ENCODE measurements at places on chromosomes 2 and 18.
A peak's percentile ranks its signal among the peaks of the same experiment; 100 is the strongest.

DNA sequence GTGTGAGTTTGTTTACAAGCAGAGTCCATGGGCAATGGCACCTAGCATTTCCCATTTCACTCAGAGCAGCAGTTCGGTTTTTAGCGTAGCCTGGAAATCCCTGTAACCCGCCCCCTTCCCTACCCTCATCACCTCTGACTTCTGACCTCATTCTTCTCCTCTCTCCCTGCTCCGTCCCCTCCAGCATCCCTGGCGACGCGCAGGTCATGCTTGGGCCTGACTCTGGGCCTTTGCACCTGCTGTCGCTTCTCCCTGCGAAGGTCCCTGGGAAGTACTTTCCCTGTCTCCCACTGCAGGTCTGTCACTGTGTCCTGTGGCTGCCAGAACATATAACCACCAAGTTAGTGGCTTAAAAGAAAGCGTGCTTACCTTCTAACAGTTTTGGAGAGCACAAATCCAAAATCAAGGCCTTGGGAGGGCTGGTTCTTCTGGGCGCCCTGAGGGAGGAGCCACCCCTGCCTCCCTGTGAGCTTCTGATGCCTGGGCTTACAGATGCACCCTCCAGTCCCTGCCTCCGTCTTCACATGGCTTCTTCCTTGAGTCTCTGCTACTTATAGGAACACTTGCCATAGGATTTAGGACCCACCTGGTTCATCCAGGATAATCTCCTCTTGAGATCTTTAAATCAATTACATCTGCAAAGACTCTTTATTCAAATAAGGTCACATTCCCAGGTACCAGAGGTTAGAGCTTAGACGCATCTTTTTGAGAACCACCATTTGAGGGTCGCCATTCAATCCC lies 8.1 kb upstream of the RAB17 start:
- no peak for DNase-seq

- no peak for DNase-seq
Observed at GRCh38 chr2:45918463-45919159, 267.1 kb downstream of the PRKCE start.

DNA sequence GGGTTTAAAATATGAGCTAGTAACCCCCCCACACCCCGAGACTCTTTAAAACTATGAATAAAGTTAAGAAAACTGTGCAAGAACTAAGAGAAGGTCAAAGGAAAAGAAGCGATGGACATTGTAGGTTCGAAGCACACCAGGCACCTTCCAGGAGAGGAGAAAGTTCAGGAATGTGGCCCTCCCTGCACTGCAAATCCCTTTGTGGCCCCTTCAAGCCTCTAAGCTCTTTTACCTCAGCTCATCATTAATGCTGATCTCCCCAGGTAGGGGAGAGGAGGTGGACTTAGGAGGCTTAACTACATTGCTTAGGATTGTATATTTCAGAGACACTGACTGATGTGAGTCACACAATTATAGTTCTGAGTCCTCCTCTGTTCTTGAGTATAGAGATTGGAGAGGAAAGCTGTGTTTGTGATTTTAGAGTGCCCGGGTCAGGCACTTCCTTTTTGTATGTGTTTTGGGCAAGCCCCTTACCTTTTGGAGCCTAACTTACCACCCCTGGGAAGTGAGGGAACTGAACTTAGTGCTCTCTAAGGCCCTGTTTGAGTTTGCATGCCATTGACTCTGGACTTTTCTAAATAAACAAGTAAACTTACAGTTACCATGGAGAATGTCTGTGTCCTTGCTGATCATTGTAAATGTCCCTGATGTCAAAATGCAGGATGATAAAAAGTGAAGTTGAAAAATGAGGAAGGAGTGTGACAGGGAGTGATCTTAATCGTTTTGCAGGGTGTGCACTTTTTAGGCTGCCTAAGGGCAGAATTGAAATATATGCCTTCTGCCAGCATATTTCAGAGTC lies 140.8 kb upstream of the ZEB2 start:
- DNase-seq, result no peak

DNA sequence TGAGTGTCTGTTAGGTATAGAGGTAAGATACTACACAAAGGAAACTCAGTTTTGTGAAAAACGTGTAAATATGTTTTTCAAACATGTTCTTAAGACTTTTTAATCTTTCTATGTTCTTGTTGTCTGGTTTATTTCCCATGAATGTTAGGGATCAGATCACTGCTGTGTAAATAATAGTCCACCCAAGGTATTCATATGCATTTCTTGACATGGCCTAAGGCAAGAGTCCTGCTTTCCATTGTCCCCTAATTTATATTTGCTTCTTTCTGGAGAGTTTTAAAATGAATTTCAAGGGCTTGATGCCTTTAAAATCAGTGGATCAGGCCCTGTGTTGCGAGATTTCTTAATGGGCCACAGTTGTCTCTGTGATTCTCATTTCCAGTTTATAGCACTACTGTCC lies 28.9 kb downstream of the CRIM1 start:
- DNase-seq, result no peak

- DNase-seq, result no peak
Observed at GRCh38 chr2:119523952-119524694, at the start of gene SCTR. SCTR (minus strand) TSS chr2:119524483; CDS start chr2:119524226, 257 bp downstream.

DNA sequence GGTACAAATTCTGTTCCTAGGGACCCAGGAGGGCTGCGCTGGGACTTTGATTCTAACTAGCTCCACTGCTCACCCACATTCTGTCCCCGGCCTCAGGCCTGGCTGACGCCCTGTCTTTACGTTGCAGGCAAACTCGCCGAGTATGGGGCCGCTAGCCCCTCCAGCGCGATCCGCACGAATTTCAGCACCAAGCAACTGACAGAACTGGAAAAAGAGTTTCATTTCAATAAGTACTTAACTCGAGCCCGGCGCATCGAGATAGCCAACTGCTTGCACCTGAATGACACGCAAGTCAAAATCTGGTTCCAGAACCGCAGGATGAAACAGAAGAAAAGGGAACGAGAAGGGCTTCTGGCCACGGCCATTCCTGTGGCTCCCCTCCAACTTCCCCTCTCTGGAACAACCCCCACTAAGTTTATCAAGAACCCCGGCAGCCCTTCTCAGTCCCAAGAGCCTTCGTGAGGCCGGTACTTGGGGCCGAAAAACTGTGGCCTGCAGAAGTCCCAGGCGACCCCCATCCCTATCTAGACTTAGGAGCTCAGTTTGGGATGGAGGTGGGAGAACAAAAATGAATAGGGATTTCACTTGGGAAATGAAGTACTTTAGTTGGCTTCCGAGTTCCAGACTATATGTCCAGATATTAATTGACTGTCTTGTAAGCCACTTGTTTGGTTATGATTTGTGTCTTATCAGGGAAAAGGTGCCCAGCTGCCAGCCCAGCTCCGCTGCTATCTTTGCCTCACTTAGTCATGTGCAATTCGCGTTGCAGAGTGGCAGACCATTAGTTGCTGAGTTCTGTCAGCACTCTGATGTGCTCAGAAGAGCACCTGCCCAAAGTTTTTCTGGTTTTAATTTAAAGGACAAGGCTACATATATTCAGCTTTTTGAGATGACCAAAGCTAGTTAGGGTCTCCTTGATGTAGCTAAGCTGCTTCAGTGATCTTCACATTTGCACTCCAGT lies 1.5 kb downstream of the HOXD1 start:
- DNase-seq, result no peak

DNA sequence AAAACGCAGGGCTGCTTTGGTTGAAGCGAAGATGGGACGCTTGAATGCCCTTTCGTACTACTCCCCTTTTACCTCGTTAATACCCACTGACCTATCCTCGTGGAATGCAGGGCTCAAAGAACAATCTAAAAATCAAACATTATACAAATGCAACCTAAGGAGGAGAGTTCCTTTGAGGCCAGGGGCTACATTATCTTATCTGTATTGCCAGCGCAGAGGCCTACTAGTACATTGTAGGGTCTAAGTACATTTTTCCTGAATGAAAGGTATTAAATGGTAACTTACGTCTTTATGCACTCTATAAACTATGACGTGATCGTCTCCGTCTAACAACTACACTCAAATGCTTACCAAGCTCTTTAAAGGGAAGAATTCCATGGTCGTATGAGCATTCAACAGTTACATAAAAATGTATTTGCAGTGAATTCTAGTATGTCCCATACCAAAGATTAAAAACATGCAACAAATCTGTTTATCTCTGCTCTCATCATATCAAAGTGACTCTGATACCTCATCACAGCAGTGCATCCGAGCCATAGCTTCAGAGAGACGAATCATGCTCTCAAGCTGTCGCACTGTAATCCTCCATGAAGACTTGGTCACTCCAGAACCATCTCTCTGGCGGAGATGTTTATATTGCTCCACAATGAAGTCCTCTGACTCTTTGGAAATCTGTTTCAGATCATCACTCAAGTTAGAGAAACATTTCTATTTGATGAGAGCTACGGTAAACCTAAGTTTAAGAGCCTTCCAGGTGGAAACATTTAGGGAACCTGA lies 14.1 kb upstream of the LCT start:
- DNase-seq, result no peak

DNA sequence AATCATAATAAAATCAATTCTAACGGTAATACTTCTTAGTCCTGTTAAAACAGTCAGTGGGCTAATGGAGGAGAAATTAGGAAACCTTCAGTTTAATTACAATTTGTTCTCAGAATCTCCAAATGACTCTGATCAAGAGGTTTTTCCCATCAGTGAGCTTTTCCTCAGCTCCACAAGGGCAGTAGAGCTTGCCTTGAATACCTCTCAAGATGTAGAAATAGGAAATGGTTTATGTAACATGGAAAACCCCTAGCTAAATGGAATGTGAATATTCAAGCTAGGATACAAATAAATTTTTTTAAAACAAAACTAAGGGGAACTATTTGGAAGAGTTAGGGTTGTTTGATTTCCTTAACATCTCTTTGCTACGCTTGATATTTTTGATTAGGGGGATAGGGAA lies 87.5 kb downstream of the PLEKHM3 start:
- no peak for DNase-seq

DNA sequence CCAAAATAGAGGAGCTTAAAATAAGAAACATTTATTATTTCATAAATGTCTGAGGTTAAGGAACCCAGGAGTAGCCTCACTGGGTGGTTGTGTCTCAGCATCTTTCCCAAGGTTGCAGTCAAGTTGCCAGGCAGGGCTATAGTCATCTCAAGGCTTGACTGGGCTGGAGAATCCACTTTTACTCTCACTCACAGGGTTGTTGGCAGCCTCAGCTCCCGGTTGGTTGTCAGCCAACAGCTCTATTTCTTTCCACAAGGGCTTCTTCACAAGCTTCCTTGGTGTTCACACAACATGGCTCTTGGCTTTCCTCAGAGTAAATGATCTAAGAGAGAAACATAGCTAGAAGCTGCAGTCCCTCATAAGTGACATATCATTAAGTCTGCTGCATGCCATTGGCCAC lies 55.6 kb upstream of the TEX51 start:
- DNase-seq, result no peak

- no peak for DNase-seq
Observed at GRCh38 chr2:21812766-21813165, 689.0 kb downstream of the TDRD15 start.

- DNase-seq, result no peak
Observed at GRCh38 chr2:83565181-83565580, 893.9 kb downstream of the SUCLG1 start.

- no peak for DNase-seq
Observed at GRCh38 chr2:64019975-64020528, 824 bp upstream of the VPS54 start.

DNA sequence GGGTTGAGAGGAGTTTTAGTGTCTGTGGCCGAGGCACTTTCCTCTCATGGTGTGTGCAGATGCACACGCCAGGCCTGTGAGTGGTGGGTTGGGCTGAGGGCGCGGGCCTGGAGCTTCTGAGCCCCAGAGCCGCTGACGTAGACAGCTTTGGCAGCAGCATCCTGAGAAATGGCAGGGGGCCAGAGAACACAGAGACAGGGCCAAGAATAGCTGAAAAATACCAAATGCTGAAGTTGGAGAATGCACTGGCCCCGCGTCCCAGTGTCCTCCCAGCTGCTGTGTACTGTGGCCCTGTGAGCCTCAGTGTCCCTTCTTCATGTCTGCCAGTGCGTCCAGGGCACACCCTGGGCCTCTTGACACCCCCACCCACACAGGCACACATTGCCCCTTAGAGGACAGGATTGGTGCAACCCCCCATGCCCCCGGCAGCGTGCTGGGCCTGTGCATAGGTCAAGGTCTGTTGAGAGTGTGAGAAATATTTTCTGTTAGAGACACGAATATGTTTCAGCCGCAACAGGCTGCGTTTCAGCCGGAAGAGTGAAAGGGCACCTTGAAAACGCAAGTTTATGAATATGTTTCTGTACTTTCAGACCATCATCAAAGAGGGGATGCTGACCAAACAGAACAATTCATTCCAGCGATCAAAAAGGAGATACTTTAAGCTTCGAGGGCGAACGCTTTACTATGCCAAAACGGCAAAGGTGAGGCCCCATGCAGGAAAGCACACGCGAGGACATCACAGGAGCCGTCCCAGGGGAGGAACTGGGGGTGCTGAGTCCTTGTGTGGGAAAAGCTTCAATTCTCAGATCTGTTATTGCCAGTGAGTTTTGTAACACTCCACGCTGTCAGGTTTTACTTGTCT lies 33.6 kb downstream of the DGKD start:
- DNase-seq, result peak; percentile 96

- peak; percentile 64 for DNase-seq
Observed at GRCh38 chr2:70258532-70258875, 567 bp downstream of the PCYOX1 start.

DNA sequence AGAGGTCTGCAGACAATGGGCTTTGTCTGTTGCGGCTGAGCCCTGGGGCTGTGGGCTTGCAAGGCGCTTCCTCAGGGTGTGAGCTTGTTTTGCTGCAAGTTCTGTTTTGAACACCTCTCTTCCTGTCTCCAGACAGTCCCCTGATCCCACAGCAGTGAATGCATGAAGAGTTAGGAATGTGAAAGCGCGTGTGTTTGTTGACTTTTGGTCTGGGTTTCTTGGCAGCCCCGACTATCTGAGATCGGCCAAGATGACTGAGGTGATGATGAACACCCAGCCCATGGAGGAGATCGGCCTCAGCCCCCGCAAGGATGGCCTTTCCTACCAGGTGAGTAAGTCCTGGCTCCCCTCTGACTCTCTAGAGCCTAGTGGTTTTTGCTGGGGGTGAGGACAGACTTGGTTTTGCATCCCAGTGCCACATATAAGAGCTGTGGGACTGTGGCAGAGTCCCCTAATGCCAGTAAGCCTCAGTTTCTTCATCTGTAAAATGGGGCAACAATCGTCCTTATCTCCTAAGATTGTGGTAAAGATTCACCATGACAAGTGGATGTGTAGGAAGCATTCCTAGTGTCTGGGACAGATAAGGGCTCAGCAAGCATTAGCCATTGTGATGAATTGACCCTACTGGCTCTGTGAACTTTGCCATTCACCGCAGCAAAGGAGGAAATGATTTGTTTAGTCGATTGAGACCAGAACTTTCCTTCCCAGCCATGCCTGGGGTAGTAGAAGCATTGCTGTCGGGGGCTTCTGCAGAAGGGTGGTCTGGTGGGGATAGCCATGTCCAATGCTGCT lies 3.0 kb downstream of the LBH start:
- DNase-seq, result peak; percentile 52
